ENCODE measurements at places on chromosomes 12 and 14.

- no peak for DNase-seq
Observed at GRCh38 chr14:104460791-104461651, 118.5 kb upstream of the C14orf180 start.

DNA sequence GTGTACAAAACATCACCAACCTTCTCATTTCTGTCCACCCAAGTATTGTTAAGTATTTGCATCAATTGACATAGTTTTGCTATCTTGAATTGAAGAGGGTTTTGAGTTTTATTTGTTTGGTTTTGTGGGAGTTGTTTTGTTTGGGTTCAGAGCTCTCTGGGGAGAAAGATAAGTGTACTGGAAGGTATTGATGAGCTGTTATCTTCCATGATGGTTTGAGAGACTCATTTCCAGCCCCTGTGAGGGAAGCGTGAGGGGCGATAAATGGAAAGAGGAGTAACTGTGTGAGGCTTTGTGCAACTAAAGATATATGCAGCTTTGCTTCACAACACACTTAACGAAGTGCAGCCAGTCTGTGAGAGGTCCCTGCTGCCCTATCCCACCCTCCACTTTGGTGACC lies 15.7 kb upstream of the CIPC start:
- no peak for DNase-seq

GRCh38 chr12:6613776-6614512 lies 6.8 kb upstream of the CHD4 start:
- peak; percentile 92 for DNase-seq

DNA sequence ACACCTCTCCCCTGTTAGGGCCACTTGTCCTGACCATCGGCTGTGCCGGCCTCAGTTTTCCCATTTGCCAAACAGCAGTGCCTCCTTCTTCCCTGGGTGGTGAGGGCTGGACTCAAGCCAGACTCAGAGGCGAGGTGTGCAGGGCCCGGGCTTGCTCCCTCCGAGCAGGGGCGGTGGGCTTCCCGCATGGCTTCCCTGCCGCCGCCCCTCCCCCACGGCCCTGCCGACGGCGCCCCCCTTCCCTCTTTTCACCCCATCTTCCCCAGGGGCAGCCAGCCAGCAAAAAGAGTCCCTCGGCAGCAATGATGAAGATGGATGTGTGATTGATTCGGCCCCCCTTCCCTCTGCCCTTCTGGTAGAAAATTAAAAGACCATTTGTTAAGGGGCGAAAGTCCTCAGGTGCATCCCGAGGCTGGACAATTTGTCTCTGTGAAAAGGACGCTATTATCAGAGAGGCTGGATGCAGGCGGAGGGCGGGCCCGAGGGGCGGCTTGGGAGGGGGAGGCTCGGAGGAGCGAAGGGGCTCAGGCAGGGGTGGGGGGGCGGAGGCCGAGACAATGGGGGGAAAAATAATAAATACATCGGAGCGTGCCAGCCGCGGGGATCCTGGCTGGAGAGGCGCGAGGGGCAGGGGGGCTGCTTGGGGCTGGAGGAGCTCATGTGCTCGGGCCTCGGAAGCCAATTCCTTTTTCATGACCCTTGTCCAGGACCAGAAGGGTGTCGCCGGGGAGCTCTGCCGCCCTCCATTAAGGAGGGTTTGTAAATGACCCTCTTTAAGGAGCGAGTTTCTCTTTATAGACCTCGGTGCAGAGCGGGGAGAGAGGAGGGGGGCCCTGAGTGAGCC lies 48.0 kb upstream of the LHX5 start:
- no peak for DNase-seq

- DNase-seq, result no peak
Observed at GRCh38 chr12:66984962-66985361, 284.2 kb upstream of the CAND1 start.

- DNase-seq, result no peak
Observed at GRCh38 chr12:2805143-2805520, 7.3 kb upstream of the ITFG2 start.

GRCh38 chr12:80763874-80764273 lies 47.2 kb downstream of the MYF5 start:
- DNase-seq, result no peak

GRCh38 chr12:118345355-118345754 lies 27.4 kb downstream of the TAOK3 start:
- no peak for DNase-seq

DNA sequence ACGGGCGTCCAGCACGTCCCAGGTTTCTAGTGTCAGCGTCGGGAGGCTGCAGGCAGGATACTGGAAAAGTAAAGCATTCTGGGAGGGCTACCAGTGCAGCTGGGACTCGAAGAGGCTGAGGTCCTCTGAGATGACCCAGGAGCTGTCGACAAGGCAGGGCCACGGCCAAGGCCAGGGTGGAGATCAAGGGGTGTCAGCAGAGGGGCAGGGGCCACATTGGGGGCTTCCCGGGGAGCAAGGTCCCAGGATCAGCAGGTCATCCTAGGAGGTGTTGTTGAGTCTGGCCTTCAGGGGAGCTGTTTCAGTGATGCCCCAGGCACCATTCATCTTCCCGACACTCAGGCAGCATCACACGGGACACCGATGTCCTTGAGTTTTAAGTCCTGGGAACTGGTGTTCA lies 377.8 kb upstream of the SFSWAP start:
- DNase-seq, result no peak

DNA sequence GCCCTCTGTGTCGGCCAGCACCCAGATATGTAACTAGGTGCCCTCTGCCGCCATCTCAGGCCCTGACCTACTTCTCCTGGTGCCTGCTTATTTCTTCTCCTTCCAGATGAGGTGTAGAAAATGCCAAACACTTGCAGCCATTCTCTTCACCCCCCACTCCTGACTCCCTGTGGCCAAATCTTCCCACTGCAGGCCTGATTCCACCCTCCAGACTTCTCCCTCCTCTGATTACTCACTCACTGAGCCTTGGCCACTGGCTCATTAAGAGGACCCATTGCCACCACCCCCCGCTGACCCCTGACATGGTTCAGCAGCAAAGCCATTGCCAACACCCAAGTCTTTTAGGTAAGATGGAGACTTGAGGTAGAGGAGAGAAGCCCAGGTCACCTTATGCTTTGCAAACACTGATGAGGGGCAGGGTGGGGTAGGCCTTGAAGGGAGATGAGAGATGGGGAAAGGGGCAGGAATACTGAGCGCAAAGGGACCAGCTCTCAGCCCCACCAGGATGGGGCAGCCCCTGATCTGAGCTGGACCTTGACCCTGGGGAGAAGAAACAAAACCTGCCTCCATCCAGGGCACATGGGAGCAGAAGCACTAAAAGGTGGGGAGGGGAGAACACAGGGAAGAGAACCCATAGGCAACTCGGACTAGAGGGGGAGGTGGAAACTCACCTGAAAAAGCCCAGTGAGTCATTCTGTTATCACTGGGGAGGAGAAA lies 25.1 kb upstream of the ANO2 start:
- DNase-seq, result no peak

- no peak for DNase-seq
Observed at GRCh38 chr14:69317780-69318179, 57.8 kb downstream of the GALNT16 start.

DNA sequence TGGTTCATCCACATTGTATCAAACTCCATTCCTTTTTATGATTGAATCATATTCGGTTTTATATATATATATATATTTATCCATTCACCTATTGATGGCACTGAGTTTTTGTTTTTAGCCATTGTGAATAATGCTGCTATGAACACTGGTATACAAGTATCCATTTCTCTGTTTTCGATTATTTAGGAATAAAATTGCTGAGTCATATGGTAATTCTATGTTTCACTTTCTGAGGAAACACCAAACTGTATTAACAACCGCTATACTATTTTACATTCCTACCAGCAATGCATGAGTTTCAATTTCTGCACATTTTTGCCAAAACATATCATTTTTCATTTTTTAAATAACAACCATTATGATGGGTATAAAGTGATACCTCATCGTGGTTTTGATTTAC lies 104.7 kb downstream of the C12orf42 start:
- no peak for DNase-seq
